ENCODE measurements at places on chromosomes 1 and 21.

GRCh38 chr1:3440300-3440681 lies 14.2 kb upstream of the ARHGEF16 start:
- no peak overlapping the region for H3K4me3 ChIP-seq
- H3K4me1 ChIP-seq, result no peaks in the 10 kb centered on the region
- DNase-seq, result peak; percentile 69
- H3K27me3 ChIP-seq, result peaks cover 29% of the 10 kb centered on the region
- H3K27ac ChIP-seq, result no peak overlapping the region
- peaks cover 7% of the 10 kb centered on the region for H3K36me3 ChIP-seq

- H3K4me3 ChIP-seq, result no peak overlapping the region
- DNase-seq, result no peak
- H3K4me1 ChIP-seq, result no peaks in the 10 kb centered on the region
- H3K27ac ChIP-seq, result no peak overlapping the region
Measured at GRCh38 chr1:107776900-107777663, 187.9 kb downstream of the VAV3 start.

- no peaks in the 10 kb centered on the region for H3K36me3 ChIP-seq
- no peak overlapping the region for H3K4me3 ChIP-seq
- H3K27ac ChIP-seq, result no peak overlapping the region
- peaks cover 21% of the 10 kb centered on the region for H3K4me1 ChIP-seq
- peaks cover 1% of the 10 kb centered on the region for H3K27me3 ChIP-seq
Measured at GRCh38 chr1:116826818-116827606, 72.8 kb downstream of the CD2 start.

GRCh38 chr1:245956225-245956624 lies 550.9 kb downstream of the SMYD3 start:
- no peaks in the 10 kb centered on the region for H3K36me3 ChIP-seq
- no peak overlapping the region for H3K27ac ChIP-seq
- no peak overlapping the region for H3K4me3 ChIP-seq
- H3K27me3 ChIP-seq, result no peaks in the 10 kb centered on the region
- DNase-seq, result no peak

DNA sequence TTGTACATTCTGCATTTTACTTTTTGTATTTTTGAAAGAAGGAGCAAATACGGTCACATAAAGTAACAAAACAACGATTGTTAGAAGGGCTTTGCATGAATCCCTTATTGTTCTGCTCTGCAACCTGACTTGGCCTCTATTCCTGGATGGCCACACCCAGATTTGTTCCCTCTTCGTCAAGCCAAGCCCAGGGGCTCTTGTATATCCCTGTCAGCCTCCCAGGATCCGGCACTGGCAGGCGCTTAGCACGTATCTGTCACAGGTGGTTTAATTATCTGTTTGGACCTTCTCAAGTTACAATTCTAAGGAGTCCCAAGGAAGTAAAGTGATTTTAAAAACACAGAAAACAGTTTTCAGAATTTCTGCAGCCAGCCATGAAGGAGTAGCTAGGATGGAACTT lies 28.0 kb downstream of the CRYAA start:
- H3K36me3 ChIP-seq, result peaks cover 10% of the 10 kb centered on the region
- no peak overlapping the region for H3K27ac ChIP-seq
- no peak for DNase-seq
- H3K4me1 ChIP-seq, result peaks cover 30% of the 10 kb centered on the region
- no peaks in the 10 kb centered on the region for H3K27me3 ChIP-seq

- DNase-seq, result no peak
- peaks cover 18% of the 10 kb centered on the region for H3K4me1 ChIP-seq
- no peaks in the 10 kb centered on the region for H3K36me3 ChIP-seq
- H3K27ac ChIP-seq, result no peak overlapping the region
- no peaks in the 10 kb centered on the region for H3K27me3 ChIP-seq
Measured at GRCh38 chr1:184563308-184563707, 176.5 kb downstream of the C1orf21 start.

- H3K4me3 ChIP-seq, result no peak overlapping the region
- peak; percentile 35 for DNase-seq
- no peaks in the 10 kb centered on the region for H3K36me3 ChIP-seq
- H3K27me3 ChIP-seq, result peaks cover 48% of the 10 kb centered on the region
- H3K4me1 ChIP-seq, result peaks cover 4% of the 10 kb centered on the region
Measured at GRCh38 chr1:20399606-20400180, 86.3 kb downstream of the CAMK2N1 start.

DNA sequence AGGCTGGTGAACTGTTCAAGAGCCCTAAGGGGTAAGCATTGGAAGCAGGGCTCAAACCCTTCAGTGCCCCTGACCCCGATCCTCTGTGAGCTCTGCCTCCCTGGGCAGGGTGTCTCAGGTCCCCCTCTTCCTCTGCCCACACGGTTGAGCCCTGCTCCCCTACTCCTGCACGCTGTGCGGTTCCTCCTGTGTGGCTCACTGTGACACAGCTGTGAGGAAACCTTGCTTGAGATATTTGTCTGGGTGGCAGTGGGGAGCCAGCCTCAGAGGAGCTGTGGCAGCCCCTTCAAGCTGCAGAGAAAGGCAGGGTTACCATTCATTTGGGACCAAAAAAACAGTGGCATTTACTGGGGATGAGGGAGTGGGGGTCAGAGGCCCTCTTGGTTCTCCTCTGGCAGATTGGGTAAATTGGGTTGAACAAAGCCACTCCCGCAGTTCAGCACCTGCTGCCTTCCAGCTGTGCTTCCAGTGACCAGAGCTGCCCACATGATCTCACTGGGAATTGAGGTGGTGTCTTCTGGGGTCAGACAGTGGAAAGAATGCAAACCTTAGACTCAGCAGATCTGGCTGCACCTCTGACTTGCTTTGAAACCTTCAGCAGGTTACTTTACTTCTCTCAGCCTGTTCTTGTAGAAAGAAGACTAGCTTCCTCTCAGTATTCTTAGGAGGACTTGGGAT lies 60.6 kb upstream of the CD1D start:
- peaks cover 40% of the 10 kb centered on the region for H3K27me3 ChIP-seq
- H3K4me1 ChIP-seq, result peaks cover 15% of the 10 kb centered on the region
- no peak for DNase-seq
- H3K36me3 ChIP-seq, result no peaks in the 10 kb centered on the region
- H3K4me3 ChIP-seq, result no peak overlapping the region

- peaks cover 5% of the 10 kb centered on the region for H3K27me3 ChIP-seq
- H3K36me3 ChIP-seq, result no peaks in the 10 kb centered on the region
- H3K4me3 ChIP-seq, result no peak overlapping the region
- H3K27ac ChIP-seq, result no peak overlapping the region
Measured at GRCh38 chr1:83776913-83777757, 221.8 kb downstream of the TTLL7 start.

GRCh38 chr21:41210426-41211059 lies 42.6 kb downstream of the BACE2 start:
- no peak overlapping the region for H3K4me3 ChIP-seq
- peaks cover 6% of the 10 kb centered on the region for H3K36me3 ChIP-seq
- DNase-seq, result peak; percentile 51
- H3K27me3 ChIP-seq, result no peaks in the 10 kb centered on the region
- H3K27ac ChIP-seq, result no peak overlapping the region
- H3K4me1 ChIP-seq, result peaks cover 65% of the 10 kb centered on the region

- H3K4me1 ChIP-seq, result peaks cover 10% of the 10 kb centered on the region
- H3K4me3 ChIP-seq, result no peak overlapping the region
- H3K27ac ChIP-seq, result no peak overlapping the region
Measured at GRCh38 chr1:147754661-147755060, 5.7 kb downstream of the GJA5 start.

DNA sequence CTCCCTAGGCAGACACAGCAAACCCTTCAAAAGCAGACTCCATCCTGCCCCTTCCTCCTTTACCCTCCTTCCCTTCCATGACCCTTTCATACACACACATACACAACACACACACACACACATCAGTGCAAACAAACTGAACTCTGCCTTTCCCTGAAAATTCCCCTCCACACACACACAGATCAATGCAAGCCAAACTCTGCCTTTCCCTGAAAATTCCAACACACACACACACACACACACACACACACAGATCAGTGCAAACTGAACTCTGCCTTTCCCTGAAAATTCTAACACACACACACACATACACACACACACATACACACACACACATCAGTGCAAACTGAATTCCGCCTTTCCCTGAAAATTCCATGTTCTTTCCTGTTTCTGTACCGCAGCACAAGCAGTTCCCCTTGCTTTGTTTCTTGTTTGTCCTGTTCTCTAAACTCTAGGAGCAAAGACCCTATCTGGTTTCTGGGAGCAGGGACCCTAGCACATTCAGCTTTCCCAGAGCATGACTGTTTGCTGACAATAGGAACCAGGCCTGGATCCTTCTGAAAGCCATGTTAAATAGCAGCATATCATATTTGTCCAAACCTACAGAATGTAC lies 91.0 kb downstream of the PTPN14 start:
- no peaks in the 10 kb centered on the region for H3K27me3 ChIP-seq
- H3K27ac ChIP-seq, result peak overlapping the region; percentile 76
- no peak for DNase-seq
- no peak overlapping the region for H3K4me3 ChIP-seq
- peaks cover 7% of the 10 kb centered on the region for H3K36me3 ChIP-seq

DNA sequence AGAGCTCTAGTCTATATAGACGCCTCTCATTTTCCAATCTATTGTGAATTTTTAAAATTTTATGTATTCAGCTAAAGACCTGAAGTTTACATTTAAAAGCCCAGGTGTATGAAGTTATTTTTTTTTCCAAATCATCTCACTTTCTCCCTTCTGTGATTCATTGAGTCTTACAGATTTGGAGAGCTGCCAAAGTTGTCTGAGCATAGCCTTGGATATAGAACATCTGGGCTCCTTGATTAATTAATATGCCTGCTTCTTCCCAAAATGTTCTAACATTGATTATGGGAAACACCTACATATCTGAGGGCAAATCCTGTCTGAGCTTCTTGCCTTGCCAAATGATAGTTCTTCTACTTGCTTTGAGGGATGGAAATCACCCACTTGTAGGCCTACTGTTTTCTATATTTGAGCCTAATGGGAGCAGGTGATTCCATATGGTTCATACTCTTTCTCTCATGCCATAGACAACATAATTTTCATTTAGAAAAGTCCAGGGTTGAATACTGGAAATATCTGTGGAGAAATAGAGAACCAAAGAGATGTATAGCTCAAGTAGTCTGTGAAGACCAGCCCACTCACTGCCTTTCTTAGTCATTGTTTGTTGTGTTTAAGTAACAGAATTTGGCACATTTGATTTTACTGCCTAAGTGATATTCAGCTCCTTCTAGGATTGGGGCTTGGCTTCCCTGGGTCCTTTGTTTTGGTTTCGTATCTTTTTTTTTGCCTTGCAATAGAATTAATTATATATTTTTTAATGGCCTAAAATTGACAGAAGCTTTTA lies 46.2 kb downstream of the MACF1 start:
- DNase-seq, result no peak
- H3K27me3 ChIP-seq, result no peaks in the 10 kb centered on the region
- no peak overlapping the region for H3K27ac ChIP-seq

DNA sequence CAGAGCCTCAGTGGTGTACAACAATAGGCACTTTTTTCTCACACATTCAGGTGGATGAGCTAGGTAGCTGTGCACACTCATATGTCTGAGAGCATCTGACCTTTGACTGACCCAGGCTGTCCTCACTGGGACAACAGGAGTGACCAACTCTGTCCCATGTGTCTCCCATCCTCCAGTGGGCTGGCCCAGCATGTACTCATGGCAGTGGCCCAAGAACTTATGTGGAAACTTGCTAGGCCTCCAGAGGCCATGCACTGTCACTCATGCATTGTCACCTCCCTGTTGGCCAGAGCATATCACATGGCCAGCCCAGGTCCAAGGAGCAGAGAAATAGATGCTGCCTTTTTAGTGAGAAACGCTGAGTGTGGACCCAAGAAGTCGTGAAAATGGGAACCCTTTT lies 158.8 kb downstream of the IGSF21 start:
- no peak overlapping the region for H3K4me3 ChIP-seq
- H3K27me3 ChIP-seq, result peaks cover 9% of the 10 kb centered on the region
- no peak overlapping the region for H3K27ac ChIP-seq
- no peaks in the 10 kb centered on the region for H3K36me3 ChIP-seq

DNA sequence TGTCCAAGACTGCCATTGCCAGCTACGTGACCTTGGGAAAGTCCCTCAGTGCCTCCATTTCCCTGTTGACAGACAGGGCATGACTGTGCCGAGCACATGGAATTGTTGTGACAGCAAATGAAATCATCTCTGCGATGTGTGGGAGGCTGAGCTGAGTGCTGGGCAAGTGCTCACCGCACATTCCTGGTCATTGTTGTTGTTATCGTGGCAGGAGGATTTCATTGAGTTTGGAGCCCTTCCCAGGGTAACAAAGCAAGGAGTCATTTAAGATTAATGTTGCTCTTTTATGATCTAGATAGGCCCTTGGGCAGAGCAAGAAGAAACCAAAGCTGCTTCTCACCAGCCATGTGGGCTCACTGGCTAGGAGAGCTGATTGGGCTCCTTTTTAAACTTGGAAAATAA lies 39.6 kb upstream of the ITPKB start:
- H3K27me3 ChIP-seq, result peaks cover 2% of the 10 kb centered on the region
- peaks cover 16% of the 10 kb centered on the region for H3K4me1 ChIP-seq
- no peaks in the 10 kb centered on the region for H3K36me3 ChIP-seq
- no peak for DNase-seq

DNA sequence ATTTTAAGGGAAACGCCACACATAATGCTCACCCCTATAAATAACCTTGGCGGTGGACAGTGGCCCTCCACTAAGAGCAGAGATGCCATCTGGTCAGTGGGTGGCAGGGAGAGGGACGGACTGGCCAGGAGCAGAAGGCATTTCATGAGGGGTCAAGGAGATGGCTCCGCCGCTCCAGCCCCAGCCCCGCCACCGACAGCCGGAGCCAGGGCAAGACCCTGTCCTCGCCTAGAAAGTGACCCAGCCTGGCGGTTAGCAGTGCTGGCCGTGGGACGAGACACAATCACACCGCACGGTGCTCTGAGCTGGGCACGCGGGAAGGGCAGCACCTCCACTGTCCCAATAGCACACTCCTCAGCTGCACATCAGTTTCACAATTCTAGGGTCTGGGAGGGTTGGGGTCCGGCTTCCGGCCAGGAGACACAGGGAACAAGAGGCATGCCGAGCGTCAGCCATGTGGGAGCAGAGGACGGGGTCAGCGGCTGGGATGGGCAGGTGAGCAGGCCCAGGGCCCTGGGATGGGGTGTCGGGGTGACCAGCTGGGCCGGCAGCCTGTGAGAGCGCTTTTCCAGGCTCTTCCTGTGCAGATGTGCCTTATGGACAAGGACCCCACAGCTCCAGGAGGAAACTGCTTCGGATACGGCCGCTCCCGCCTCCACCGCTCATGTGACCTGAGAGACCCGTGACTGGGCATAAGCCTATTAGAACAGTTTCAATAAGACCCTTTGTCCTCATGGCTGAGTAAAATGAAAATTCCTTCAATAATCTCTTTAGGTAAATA lies 5.7 kb downstream of the SLC19A1 start:
- peaks cover 5% of the 10 kb centered on the region for H3K4me1 ChIP-seq
- no peak overlapping the region for H3K27ac ChIP-seq
- DNase-seq, result peak; percentile 90
- no peaks in the 10 kb centered on the region for H3K27me3 ChIP-seq
- H3K36me3 ChIP-seq, result peaks cover 1% of the 10 kb centered on the region
- H3K4me3 ChIP-seq, result no peak overlapping the region

- no peak overlapping the region for H3K27ac ChIP-seq
- H3K4me1 ChIP-seq, result peaks cover 5% of the 10 kb centered on the region
- no peak overlapping the region for H3K4me3 ChIP-seq
- no peak for DNase-seq
- no peaks in the 10 kb centered on the region for H3K27me3 ChIP-seq
Measured at GRCh38 chr1:227607336-227607898, 44.1 kb downstream of the ZNF678 start.

GRCh38 chr1:186491336-186491735 lies 30.4 kb upstream of the PDC start:
- no peaks in the 10 kb centered on the region for H3K36me3 ChIP-seq
- DNase-seq, result no peak
- no peak overlapping the region for H3K27ac ChIP-seq

GRCh38 chr1:37676281-37677142 lies 15.8 kb upstream of the CDCA8 start:
- H3K27ac ChIP-seq, result no peak overlapping the region
- DNase-seq, result no peak
- H3K4me3 ChIP-seq, result no peak overlapping the region
- peaks cover 17% of the 10 kb centered on the region for H3K27me3 ChIP-seq
- H3K4me1 ChIP-seq, result no peaks in the 10 kb centered on the region

Data from chondrocyte (in vitro differentiated cells).